ENCODE measurements at places on chromosomes 2 and 18. TPM values are rescaled to one million over a fixed set of nuclear protein-coding genes. Genes with fewer than 3 reads are reported as not detected.

The EFEMP1 gene
- total RNA-seq: 81.2 TPM

The INHBB gene
- 10.8 TPM for total RNA-seq

The TANC1 gene
- total RNA-seq: 62.9 TPM

The NETO1 gene
- total RNA-seq: 2.6 TPM

The GAREM1 gene
- total RNA-seq: 26.8 TPM

The GPR45 gene
- not detected for total RNA-seq

The UGT1A1 gene
- 21.8 TPM for total RNA-seq

The HTR2B gene
- 0.44 TPM for total RNA-seq

The IL36B gene
- total RNA-seq: not detected

The FSHR gene
- not detected for total RNA-seq

The RAMP1 gene
- total RNA-seq: 49.0 TPM

- no peak for DNase-seq
Measured at GRCh38 chr2:105396254-105397024, 2.4 kb downstream of the FHL2 start.

GRCh38 chr2:231185886-231186285 lies 12.5 kb upstream of the ARMC9 start:
- DNase-seq: no peak

GRCh38 chr2:28449488-28450395 lies 46.1 kb upstream of the PLB1 start:
- no peak for DNase-seq

DNA sequence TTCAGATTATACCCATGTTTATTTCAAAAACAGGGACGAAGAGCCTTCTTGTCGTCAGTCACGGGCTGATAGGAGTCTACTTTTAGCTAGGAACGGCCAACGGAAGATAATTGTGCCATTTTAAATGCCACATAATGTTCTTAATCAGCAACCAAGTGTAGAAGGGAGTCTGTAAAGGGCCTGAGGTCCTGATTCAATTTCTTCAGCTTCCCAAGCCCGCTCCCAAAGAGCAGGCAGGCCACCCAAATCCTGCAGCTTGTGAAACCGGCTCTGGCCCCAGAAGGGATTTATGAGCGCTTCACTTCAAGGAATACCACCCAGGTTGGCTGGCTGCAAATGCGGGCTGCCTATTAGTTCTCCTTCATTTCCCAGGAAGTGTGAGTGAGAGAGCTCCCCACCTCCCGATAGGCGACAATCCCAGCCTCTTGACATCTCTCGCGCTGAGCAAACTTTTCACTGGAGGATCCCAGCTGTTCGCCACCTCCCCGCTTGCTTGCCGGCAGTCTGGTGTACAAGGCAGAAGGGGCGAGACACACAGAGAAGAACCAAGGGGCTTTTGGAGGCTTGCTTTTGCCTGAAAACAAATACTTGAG lies 272.9 kb downstream of the CDH20 start:
- peak; percentile 48 for DNase-seq

- DNase-seq: no peak
Measured at GRCh38 chr2:28636491-28636890, 115.1 kb upstream of the PPP1CB start.

DNA sequence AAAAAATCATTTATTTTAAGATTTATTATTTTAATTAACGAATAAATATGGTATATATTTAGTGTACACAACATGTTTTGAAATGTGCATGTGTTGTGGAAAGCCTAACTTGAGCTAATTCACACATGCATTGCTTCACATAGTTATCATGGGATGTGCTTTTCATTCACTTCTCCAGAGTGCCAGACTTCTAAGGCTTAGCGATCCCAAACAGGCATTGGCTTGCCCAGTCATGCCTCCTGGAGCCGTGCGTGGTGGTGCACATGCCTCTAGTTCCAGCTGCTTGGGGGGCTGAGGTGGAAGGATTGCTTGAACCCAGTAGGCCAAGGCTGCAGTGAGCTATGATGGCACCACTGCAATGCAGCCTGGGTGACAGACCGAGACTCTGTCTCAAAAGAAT lies 40.5 kb downstream of the ARHGEF4 start:
- DNase-seq: peak; percentile 37

GRCh38 chr2:142756430-142756829 lies 121.0 kb upstream of the KYNU start:
- no peak for DNase-seq

- DNase-seq: no peak
Measured at GRCh38 chr18:57659460-57660102, 37.9 kb upstream of the NARS1 start.

- DNase-seq: no peak
Measured at GRCh38 chr2:45794134-45794617, 142.7 kb downstream of the PRKCE start.

DNA sequence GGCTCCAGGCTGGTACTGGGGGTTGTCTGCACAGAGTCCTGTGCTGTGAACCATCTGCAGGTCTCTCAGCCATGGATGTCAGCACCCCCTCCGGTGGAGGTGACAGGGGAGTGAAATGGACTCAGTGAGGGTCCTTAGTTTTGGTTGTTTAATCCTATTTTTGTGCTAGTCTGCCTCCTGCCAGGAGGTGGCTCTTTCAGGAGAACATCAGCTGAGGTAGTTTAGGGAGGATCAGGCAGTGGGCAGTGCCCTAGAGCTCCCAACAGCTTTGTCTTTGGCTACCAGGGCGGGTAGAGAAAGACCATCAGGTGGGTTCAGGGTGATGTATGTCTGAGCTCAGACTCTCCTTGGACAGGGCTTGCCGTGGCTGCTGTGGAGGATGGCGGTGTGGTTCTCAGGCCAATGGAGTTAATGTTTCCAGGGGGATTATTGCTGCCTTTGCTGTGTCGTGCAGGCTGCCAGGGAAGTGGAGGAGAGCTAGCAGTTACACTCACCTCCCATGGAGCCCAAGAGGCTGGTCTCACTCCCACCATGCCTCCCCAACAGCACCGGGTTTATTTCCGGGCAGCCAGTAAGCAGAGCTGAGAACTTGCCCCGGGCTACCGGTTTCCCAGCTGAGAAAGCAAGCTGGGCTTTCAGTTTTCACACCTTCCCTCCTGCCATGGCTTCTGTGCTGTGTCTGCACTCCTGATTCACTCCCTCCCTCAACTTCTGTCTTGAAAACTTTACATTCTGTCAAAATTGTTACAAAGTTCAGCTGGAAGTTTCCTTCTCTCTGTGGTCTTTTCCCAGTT lies 563.4 kb downstream of the XIRP2 start:
- no peak for DNase-seq

- no peak for DNase-seq
Measured at GRCh38 chr2:201057087-201057521, 14.4 kb downstream of the HYCC2 start.

DNA sequence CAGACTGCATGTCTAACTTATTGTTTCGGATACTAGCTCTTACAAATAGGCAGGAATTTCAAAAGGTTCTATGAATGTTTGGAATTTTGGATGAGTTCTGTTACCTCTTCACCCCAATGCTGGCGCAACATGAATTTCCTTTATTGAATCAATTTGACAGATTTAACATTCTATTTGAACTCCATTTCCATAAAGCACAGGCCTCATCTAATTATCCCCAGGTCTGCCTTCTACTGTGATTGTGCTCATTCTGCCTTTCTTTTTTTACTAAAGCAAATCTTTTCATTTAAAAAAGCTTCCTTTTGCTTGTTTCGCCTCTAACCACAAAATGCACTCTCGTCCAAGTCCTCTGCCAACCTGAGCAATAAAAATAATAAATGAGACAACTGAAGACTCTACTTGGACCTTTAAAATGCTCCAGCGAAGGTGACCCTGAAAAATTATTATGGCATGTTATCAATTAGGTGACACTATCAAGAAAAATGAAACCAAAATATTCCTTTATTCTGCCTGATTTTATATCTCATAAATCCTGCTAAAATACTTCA lies 922.9 kb upstream of the FSHR start:
- DNase-seq: no peak

DNA sequence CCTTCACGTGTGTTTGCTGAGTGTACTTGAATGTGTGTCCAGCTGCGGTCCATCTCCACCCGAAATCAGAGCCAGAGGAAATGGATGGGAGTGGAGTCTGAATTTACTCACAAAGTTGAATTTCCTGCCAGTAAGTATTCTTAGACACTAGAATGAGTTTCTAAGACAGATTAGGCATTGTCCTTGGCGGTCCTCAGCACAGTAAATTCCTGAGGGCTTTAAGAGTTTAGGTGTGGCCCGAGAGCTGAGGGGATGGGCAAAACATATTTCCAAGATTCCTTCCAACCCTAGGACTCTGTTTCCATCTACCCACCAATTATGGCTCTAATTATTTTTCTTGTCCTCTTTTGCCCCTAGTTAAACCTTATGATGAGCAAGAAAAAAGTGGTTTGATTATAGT lies 90.3 kb upstream of the PHLPP1 start:
- no peak for DNase-seq

DNA sequence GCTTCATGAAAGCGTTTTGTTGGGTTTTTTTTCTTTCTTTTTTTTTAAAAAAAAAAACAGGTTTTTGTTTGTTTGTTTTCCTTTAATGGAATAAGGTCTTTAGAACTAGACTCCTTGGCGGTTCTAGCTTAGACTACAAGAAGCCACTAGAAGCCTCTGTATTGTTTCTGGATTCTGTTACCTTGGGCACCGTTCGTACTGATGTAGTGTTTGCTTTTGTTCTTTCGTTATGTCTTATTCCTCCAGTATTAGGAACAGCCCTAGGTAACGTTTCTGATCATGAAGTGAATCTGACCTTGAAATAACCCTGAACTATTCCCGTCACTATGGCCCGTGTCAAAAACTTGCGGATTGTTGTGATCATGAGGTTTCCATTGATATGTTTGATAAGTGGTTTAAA lies 164.6 kb downstream of the PTGR3 start:
- no peak for DNase-seq

DNA sequence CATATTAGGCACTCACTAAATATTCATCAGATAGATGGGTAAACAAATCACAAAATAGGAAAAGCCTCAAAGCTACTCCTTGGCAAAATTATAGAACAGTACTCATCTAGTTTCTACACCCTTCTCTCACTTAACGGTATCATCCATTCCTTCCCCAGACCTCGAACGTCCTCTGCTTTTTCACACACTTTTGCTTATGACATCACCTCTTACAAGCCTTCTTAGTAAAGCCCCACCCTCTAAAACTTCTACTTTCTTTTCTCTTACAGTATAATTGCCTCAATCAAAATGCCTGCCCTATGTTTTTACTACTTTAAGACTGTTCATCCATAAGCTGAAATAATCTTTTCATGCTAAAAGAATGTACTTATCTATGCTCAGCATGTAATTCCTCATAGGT lies 8.1 kb downstream of the CHN1 start:
- DNase-seq: no peak

DNA sequence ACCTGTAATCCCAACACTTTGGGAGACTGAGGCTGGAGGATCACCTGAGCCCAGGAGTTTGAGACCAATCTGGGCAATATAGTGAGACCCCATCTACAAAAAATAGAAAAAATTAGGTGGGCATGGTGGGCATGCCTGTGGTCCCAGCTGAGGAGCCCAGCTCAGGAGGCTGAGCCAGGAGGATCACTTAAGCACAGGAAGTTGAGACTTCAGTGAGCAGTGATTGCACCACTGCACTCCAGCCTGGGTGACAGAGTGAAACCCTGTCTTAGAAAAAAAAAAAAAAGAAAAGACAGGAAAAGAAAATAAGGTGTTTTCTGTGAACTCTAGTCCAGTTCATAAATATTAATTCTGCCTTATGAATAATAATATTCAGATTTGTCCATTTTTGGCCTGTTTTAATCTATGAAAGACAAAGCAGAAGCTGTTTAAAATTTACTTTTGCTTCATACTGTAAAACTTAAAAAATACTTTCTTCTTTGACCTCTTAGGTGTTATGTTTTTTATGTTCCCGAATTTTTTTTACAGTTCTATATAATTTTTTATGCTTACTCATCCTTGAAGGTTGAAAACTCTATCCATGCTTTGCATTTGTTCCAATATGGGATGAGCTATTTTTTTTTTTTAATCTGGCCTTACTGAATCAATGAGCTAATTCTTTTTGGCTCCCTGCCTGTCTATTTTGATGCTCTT lies 8.4 kb upstream of the ANXA4 start:
- DNase-seq: no peak

- no peak for DNase-seq
Measured at GRCh38 chr18:62551972-62552513, 29.2 kb downstream of the ZCCHC2 start.

DNA sequence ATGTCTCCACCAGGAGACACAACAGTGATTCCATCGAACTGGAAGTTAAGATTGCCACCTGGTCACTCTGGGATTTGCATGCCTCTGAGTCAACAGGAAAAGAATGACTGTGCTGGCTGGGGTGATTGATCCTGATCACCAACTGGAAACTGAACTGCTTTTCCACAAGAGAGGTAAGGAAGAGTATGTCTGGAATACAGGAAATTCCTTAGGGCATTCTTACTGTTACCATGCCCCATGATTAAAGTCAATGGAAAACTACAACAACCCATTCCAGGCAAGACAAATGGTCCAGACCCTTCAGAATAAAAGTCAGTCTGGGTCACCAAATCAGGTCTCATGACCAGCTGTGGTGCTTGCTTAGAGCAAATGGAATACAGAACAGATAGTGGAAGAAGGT lies 12.0 kb upstream of the DDX1 start:
- DNase-seq: no peak

- no peak for DNase-seq
Measured at GRCh38 chr18:70627182-70627802, 338.4 kb downstream of the SOCS6 start.

- peak; percentile 10 for DNase-seq
Measured at GRCh38 chr18:14944838-14945237, 196.9 kb downstream of the ANKRD30B start.

DNA sequence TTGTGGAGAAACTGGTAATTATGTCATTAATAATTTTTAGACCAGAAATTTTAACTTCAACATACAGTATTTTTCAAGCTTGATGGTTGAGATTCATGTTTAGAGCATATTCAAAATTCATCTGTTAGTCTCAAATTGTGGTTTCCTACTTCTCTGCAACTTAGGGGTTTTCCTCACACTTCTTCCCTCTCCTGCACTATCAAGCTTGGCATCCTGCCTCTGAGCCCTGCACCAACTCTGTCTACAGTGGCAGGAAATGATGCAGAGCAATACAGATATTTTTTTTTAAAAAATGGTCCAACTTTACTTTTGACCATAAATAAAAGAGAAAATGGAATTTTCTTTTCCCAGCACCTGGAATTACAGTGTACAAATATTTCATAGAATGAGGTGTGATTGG lies 247.3 kb downstream of the NUP35 start:
- no peak for DNase-seq

DNA sequence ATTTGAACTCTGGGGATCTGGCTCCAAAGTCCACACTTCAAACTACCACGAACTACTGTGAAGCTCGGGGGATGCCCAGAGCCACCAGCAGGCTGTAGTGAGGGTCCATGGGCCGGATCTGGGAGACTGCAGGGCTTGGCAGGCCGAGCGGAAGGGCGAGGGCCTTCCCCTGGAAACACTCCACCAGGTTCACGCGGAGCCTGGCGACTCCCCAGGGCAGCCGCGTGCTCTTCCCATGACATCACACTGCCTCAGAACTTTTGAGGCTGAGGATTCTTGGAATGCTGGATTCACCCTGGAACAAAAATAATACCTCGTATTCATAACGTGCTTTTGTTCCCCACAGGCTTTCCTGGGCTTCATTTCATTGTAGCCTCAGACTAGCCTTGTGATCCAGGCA lies 201.0 kb downstream of the SMAD7 start:
- peak; percentile 69 for DNase-seq

GRCh38 chr2:128252501-128252900 lies 66.2 kb downstream of the HS6ST1 start:
- DNase-seq: no peak
